ENCODE measurements at places on chromosomes 6 and 20. TPM values are rescaled to one million over a fixed set of nuclear protein-coding genes. Genes with fewer than 3 reads are reported as not detected.

Gene KIF25
- not detected for total RNA-seq

Gene HAO1
- not detected for total RNA-seq

Gene CEBPB
- 19.6 TPM for total RNA-seq

Gene RIPK1
- 32.7 TPM for total RNA-seq

Gene REM1
- not detected for total RNA-seq

Gene POPDC3
- 5.0 TPM for total RNA-seq

Gene BTNL2
- not detected for total RNA-seq

Gene FOXS1
- total RNA-seq = 0.82 TPM

Gene COL20A1
- not detected for total RNA-seq

Gene ARHGAP40
- 0.34 TPM for total RNA-seq

Gene AGER
- total RNA-seq = 6.1 TPM

Gene BANF2
- total RNA-seq = not detected

Gene PCMT1
- 94.4 TPM for total RNA-seq

Gene NNAT
- total RNA-seq = 13.8 TPM

Gene TREML2
- total RNA-seq = not detected

Gene ADGRF1
- 0.82 TPM for total RNA-seq
